ENCODE measurements at places on chromosomes 3 and 15. TPM values are rescaled to one million over a fixed set of nuclear protein-coding genes. Genes with fewer than 3 reads are reported as not detected.
A peak's percentile ranks its signal among the peaks of the same experiment; 100 is the strongest.

- DNase-seq = peak; percentile 87
Measured at GRCh38 chr3:195863121-195864061, 45.0 kb downstream of the TNK2 start.

DNA sequence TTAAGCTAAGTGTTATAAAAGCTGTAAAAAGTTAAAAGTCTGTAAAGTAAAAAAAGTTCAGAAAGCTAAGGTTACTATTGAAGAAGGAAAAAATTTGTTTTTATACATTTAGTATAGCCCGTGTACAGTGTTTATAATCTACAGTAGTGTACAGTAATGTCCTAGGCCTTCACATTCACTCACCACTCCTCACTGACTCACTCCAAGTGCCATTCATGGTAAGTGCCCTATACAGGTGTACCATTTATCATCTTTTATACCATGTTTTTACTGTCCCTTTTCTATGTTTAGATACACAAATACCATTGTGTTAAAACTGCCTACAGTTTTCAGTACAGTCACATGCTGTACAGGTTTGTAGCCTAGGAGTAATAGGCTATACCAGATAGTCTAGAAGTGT is 8.8 kb downstream of the CCDC71 start:
- DNase-seq = no peak

DNA sequence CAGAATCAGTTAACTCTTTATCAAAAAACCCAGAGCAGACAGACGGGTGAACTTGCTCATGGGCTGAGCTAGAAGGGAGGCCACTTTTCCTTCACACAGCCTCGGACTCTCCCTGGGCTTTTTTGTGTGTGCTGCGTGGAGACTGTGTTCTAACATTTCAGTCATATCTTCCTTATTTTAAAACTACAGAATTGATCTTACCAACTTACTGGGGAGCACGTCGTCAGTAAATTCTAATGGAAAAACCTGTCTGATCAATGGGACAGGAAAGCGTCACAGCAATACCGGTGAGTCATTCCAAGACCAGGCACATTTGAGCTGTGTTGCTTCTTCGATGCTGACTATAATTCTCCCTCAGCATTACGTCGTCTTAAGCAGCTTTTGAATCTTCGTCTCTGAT is 145.1 kb downstream of the LPP start:
- no peak for DNase-seq

- no peak for DNase-seq
Measured at GRCh38 chr15:62497356-62497755, 332.3 kb upstream of the C2CD4B start.

- DNase-seq = no peak
Measured at GRCh38 chr15:97301166-97301565, 659.3 kb upstream of the ARRDC4 start.

DNA sequence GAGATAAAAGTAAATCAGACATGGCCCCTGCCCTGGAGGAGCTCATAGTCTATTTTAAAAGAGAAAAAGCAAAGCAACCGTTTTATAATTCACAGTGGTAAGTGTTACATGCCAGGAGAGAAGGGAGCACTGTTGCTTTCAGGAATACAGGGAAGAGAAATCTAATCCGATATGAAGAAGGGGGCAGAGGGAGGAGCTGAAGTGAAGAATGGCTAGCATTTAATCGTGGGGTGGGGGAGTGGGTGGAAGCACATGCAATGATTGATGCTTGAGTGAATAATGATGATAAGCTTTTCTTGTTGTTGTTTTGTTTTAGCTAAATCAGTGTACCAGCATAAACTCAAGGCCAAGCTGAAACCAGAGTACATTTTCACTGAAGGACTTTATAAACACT is 629.5 kb downstream of the MAGI1 start:
- DNase-seq = no peak

DNA sequence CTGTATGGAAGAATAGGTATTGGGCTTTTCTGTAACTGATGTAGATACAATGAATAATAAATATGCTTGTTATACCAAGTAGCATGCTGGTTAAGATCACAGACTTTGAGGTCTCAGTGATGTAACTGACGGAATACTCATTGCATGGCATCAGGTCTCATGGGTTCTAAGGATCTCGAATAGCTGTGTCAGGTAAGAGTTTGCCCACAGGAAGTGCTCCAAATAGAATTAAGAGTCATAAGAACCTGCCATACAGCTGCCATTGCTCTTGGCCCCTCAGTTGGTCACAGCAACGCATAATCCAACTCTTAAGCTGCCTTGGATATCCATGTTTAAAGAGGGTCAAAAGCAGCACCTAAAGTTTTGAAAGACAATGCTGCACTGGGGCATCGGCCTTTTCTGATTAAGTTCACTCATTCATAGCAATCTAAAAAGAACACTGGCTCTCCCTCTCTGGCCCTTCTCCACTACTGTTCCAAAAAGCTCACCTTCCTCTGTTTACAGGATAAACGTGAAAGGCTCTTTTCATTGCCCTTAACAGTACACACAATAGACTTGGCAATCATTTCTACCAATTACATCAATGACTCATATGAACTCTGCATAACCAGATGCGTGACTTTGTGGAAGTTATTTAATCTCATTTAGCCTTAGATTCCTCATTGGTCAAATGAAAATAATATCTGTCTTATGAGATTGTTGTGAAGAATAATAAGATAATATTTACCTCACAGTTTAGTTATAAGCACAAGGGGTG is 74.6 kb downstream of the ZBTB20 start:
- no peak for DNase-seq

DNA sequence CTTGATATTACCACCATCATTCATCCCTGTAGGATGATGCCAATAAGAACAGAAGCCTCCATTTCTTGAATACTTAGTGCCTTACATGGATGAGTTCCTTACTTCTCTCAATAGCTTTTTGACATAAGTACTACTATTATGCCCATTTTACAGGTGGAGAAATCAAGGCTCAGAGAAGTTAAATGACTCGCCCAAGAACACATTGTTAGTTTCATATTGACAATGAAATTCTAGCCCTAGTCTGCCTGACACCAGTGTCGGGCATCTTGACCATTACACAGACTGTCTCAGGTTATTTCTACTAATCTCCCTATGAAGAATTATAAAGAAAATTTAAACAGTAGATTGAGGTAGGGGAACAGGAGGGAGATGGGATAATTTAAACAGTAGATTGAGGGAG is 52.5 kb upstream of the ARL8B start:
- no peak for DNase-seq

DNA sequence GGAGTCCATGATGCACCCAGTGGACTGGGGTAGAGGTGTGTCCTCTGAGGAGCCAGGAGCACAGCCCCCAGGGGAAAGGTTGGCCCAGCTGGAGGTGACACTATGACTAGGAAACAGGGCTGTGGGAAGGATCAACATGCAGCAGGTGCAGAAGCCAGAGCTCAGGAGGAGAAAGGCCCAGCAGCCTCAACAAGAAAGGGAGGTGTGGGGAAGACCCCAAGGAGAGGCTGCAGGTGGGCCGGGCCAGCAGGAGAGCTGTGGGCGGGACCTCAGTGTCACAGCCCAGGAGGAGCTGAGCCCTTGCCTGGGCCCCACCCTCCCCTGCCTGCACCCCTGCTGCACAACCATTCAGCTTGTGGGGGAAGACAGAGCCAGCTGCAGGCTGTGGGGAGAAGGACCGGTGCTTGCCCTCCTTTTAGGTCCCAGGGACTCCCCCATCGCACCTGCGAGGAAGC is 18.4 kb upstream of the KLF13 start:
- peak; percentile 75 for DNase-seq

DNA sequence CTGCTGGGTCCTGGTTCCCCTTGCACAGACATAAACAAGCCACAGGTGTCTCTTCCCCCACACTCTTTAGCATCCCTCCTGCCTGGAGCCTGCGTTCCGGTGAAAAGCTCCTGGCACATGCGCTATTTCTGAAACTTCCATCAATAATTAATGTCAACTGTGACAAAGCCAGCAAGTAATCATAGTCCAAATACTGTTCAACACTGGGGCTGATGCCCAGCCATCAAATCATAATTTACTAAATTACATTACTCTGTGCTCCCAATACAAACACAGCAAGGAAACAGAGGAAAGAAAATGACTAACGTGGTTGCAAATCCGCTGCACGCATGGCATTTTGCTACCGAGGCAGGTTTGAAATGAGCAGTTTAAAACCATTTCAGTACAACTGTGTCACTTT is 294.7 kb downstream of the ERC2 start:
- DNase-seq = no peak

DNA sequence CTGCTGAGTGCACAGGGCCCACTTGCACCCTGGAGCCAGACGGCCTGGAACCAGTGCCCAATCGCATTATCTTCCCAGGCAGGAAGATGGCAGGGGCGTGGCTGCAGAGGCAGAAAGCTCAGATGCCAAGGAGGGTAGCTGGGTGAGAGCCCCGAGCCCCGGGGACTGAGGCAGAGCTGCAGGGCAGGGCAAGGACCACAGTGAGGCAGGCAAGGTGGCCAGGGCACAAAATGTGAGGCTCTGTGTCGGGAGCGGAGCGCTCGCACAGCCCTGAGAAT is 1.6 kb upstream of the CCDC33 start:
- DNase-seq = no peak

The FAM107A gene
- 4.7 TPM for polyA plus RNA-seq

The CHL1 gene
- 0.03 TPM for polyA plus RNA-seq

The RAMAC gene
- polyA plus RNA-seq = 20.3 TPM

All from liver (tissue), 10 donors.